ENCODE measurements at places on chromosomes 12 and 14.

DNA sequence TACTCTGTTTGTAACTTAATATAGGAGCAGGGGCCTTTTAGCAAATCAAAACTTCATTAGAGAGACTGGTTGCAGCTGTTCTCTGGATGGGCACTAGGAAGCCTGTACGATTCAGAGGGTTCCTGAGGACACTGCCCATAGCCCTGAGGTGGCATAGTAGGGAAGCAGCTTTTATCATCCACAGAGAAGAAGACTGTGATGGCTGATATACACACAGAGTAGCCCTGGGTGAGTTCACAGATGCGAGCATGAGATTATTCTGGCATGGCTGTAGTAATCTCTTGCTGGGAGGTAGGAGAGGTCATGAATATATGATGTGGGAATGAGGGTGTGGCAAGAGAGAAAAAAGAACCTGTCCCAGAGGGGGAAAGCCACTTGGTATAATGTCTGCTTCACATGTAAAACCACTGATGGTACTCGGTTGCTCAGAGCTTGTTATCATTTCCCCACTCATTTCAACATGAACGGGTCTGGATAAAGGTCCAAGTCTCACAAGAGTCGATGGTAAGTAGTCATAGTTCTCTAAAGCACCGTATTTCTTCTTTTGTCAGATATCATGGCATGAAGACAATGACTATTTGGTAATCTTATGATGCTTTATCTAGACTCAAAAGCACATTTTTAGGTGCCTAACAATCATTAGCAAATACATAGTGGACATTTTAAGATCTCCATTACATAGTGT lies 52.0 kb downstream of the PEBP1 start:
- DNase-seq: no peak

- no peak for DNase-seq
These were observed 81.2 kb downstream of the SCAF11 start for GRCh38 chr12:45909041-45909713.

GRCh38 chr12:108371801-108372344 lies 32.8 kb upstream of the CMKLR1 start:
- DNase-seq: no peak

- DNase-seq: no peak
These were observed 16.0 kb downstream of the PRIMA1 start for GRCh38 chr14:93772263-93772662.

DNA sequence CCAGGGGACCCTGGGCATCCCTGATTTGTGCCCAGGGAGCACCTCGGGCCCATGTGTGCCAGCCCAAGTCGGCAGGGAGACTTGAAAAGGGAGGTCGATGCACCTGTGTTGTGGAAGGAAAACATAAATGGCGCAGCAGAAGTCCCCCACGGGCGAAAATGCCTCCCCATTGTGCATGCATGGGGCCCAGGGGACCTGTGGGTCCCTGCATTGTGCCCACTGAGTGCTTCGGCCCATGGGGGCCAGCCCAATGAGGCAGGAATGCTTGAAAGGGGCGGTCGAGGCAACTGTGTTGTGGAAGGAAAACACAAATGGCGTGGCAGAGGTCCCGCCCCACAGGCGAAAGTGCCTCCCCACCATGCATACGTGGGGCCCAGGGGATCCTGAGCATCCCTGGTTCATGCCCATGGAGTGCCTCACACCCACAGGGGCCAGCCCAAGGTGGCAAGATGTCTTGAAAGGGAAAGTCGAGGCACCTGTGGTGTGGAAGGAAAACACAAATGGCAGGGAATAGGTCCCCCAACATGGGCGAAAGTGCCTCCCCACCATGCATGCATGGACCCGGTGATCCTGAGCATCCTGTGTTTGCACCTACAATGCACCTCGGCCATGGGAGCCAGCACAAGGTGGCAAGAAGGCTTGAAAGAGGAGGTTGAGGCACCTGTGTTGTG lies 368.0 kb downstream of the ALG10 start:
- no peak for DNase-seq

Measured in stimulated activated naive CD8-positive, alpha-beta T cell treated with anti-CD3 and anti-CD28 coated beads, Interleukin-15, amount 100 ng/mL, for 72 hours (primary cell).